ENCODE measurements at places on chromosomes 3 and 15.
A peak's percentile ranks its signal among the peaks of the same experiment; 100 is the strongest.

GRCh38 chr15:101660005-101660404, 7.8 kb upstream of the TM2D3 start:
- no peak for DNase-seq

GRCh38 chr3:169657351-169658124, 6.0 kb downstream of the MECOM start:
- no peak for DNase-seq

- DNase-seq = peak; percentile 94
Measured at GRCh38 chr15:57323806-57324589, 52.3 kb upstream of the CGNL1 start.

DNA sequence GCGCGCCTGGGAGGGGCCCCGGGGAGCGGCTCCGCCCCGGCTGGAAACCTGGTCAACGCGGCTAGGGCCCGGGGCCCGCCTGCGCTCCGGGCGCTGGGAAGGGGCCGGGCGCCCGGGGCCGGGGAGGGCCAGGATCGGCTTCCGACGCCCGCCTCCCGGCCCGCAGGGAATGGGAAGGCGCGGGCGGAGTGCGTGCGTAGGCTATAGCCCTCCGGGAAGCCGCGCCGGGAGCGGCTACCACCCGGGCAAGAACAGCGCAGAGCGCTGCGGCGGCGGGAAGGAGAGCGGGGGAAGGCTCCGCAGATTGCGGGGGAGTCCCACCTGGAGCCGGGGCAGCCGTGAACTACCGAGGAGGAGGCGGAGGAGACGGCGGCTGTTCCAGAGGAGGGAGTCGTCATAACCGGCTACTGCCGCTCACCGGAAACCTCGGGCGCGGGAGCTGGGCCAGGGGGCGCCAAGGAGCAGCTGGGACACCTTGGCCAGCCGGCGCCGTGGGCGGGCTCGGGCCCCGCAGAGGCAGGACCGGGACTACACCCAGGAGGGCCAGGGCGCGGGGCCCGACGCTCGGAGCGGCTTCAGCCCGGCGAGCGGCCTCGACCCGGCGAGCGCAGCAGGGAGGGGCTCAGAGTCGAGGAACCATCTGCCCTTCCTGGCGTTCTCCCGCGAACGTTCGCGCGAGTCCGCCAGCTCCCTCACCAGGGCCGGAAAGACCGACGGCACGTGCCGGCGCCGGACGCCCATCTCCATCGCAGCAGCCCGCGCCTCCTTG, at the start of gene EOGT:
TSS of gene EOGT (minus strand) at position 432 of the 769 bp plus-strand sequence. CDS start 3,838 bp downstream, outside the sequence.
- peak; percentile 88 for DNase-seq

DNA sequence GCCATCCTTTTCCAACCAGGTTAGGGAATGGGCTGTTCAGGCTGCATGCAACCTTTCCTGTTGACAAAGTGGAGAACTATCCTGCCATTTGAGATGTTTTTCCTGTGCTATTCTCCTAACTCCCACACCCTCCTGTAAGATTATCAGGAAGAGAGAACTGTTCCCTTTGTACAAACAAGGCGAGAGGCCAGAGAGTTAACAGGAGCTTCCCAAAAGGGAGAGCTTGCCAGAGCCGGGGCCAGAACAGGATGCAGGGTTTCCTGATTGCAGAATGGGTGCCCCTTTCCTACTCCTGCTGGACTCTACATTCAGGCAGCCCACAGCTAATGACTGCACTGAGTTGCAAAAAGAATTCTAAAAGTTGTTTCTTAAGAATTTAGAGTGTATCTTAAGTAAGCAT, 17.1 kb downstream of the PML start:
- DNase-seq = peak; percentile 34

DNA sequence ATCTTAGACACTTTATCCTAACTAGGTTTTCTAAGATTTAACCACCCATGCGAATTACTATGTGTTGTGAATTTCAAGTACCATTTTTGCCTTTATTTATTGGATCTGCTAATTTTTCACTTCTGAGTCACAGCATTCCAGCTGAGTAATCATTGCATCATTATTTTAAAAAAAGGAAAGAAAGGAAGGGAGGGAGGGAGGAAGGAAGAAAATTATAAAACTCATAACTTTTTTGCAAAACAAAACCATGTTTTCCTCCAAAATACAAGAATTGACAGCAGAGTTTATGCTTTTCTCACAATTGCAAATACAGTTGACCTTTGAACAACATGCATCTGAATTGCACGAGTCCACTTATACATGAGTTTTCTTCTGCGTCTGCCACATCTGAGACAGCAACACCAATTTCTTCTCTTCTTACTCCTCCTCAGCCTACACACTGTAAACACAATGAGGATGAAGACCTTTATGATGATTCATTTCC, 651.4 kb upstream of the NECTIN3 start:
- peak; percentile 88 for DNase-seq

DNA sequence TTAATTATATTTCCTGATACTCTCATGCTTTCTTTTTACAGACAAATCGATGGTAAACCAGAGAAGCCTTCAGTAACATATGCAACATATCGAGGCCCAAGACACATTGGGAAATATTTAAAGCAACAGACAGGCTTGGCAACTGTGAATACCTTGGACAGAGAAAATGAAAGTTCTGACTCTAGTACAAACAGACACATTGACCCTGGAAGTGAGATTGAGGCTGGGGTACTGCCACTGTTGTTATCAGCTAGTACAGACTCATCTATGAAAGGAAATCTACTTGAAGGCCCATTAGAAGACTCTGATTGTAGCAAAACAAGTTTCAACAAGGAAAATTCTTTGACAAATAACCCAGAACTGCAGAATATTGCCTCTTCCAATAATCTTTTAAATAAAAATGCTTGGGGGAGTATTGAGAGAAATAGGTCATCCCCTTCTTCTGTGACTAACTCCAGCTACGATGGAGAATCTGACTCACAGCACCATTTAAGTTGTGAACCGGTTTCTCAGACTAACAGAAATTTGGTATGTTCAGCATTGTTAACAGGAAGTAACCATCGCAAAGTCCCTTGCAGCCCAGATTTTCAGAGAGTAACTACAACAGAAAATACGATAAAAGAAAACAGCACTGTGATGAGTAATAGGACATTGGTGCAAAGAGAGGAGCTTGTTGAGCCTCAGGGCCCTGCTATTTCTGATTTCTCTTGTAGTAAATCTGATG, 50.2 kb downstream of the CRYBG3 start:
- peak; percentile 94 for DNase-seq

- DNase-seq = no peak
Measured at GRCh38 chr3:181464033-181464694, 247.6 kb upstream of the SOX2 start.

DNA sequence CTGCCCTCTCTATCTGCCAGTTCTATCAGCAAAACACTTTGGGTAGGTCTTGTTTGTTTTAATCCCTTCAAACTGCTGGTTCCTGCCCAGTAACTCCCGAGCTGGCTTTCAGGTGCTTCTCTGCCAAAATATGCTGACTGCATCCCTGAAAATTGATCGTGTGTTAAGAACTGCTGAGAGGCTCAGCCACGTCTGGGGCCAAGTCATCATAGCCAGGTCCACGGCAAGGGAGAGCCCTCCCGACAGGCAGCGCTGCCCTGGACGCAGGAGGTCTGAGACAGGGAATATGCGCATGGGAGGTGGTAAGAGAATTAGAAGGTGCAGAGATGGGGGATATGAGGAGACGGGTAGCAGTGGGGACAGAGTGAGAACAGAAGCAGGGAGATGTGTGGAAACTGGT, 179.7 kb upstream of the TOPAZ1 start:
- no peak for DNase-seq

GRCh38 chr3:39753391-39753790, 56.0 kb upstream of the MYRIP start:
- no peak for DNase-seq

- no peak for DNase-seq
Measured at GRCh38 chr3:196997311-196997710, 28.7 kb upstream of the PIGZ start.

DNA sequence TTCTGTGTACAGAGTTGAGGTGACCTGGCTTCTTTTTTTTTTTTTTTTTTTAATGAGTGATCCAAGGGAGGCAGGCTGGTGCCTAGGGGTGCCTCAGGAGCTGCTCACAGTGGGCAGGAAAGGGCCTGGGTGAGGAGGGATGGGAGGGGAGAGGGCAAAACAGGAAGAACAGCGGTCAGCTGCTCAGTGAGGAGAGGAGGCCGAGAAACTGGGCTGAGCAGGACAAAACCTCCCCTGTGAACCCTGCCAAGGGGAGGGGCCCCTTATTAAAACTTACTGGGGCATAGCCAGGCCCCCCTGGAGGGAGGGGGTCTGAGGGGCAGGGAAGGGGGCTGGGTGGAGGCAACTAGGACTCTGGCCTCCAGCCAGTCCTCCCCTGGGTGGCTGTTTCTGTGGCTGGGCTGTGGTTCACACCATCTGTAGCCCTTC, 3.5 kb downstream of the PLEKHO2 start:
- DNase-seq = no peak

- DNase-seq = no peak
Measured at GRCh38 chr15:68056097-68056865, 2.2 kb downstream of the PIAS1 start.

- DNase-seq = peak; percentile 98
Measured at GRCh38 chr3:183295211-183295610, 42.2 kb downstream of the B3GNT5 start.

DNA sequence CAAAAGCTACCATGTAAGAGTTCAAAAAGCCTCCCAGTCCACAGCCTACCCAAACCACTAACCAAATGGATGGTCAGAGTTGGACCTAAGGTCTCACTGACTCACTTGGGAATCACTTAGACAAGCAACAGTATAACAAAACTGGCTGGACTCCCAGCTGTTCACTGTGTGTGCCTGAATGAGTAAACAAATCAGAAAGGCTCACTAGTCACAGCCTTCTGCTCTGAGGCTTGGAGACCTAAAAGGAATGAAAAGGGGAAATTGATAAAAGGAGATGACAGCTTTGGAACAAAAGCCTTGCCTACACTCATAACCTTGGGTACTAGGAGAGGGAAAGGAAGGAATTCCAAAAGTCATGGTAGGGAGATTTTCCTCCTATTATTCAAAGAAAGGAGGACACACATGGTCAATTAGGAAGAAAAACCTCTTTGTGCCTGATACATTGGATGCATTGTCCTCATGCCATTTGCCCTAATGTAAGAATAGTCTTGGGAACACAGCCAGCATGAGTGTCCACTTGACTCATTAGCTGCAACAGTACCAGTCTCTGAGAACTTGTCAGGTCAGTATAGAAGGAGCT, 92.3 kb downstream of the FRMD5 start:
- peak; percentile 99 for DNase-seq

Measured in choroid plexus epithelial cell (primary cell).